ENCODE measurements at places on chromosomes 3 and 15. TPM values are rescaled to one million over a fixed set of nuclear protein-coding genes. Genes with fewer than 3 reads are reported as not detected.

GRCh38 chr15:65914981-65915925, 46.0 kb downstream of the RAB11A start:
- no peak overlapping the region for H3K4me3 ChIP-seq
- H3K4me1 ChIP-seq, result peaks cover 14% of the 10 kb centered on the region
- no peak overlapping the region for H3K27ac ChIP-seq

GRCh38 chr3:66472313-66473134, 28.3 kb downstream of the LRIG1 start:
- H3K27me3 ChIP-seq, result no peaks in the 10 kb centered on the region
- H3K27ac ChIP-seq, result no peak overlapping the region
- peak overlapping the region; percentile 4 for H3K4me3 ChIP-seq
- no peak for DNase-seq
- H3K4me1 ChIP-seq, result peaks cover 67% of the 10 kb centered on the region

EIF3J gene
- total RNA-seq, result 72.1 TPM

GRCh38 chr3:110164632-110165369, 827.5 kb upstream of the DPPA4 start:
- no peaks in the 10 kb centered on the region for H3K4me1 ChIP-seq
- H3K4me3 ChIP-seq, result no peak overlapping the region
- no peaks in the 10 kb centered on the region for H3K27me3 ChIP-seq
- H3K27ac ChIP-seq, result no peak overlapping the region

DNA sequence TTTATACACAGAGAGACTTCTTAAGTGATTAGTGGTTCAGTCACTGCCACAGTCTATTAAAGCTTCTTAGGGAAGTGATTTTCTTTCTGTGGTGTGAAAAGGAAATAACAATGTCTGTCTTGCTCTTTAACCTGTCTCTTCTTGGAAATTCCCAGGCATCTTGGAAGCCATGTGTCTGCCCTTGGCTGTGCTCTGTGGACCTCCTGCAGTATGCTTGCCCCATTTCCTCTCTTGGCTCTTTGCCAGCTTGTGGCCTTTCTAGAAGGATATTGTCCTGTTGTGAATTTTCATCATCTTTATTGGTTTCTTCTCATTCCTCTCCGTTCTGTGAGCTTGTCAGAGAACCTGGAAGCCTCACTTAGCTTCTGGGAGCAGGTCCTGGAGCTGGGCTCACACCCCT, 338.4 kb upstream of the C2CD4B start:
- H3K4me1 ChIP-seq, result peaks cover 46% of the 10 kb centered on the region
- peak; percentile 39 for DNase-seq
- no peaks in the 10 kb centered on the region for H3K36me3 ChIP-seq
- H3K4me3 ChIP-seq, result no peak overlapping the region
- no peaks in the 10 kb centered on the region for H3K27me3 ChIP-seq
- peak overlapping the region; percentile 38 for H3K27ac ChIP-seq

CCDC32 gene
- total RNA-seq, result 23.6 TPM

GRCh38 chr15:89104172-89104564, 15.9 kb downstream of the ABHD2 start:
- H3K36me3 ChIP-seq, result peaks cover 6% of the 10 kb centered on the region
- peak overlapping the region; percentile 87 for H3K27ac ChIP-seq
- no peak for DNase-seq
- peaks cover 10% of the 10 kb centered on the region for H3K4me1 ChIP-seq
- H3K4me3 ChIP-seq, result peak overlapping the region; percentile 35
- H3K27me3 ChIP-seq, result no peaks in the 10 kb centered on the region

UQCC5 gene
- 59.2 TPM for total RNA-seq

GRCh38 chr15:50562735-50563640, 16.5 kb upstream of the USP50 start:
- no peaks in the 10 kb centered on the region for H3K36me3 ChIP-seq
- H3K27ac ChIP-seq, result no peak overlapping the region
- no peaks in the 10 kb centered on the region for H3K4me1 ChIP-seq
- no peaks in the 10 kb centered on the region for H3K27me3 ChIP-seq
- no peak for DNase-seq

DNA sequence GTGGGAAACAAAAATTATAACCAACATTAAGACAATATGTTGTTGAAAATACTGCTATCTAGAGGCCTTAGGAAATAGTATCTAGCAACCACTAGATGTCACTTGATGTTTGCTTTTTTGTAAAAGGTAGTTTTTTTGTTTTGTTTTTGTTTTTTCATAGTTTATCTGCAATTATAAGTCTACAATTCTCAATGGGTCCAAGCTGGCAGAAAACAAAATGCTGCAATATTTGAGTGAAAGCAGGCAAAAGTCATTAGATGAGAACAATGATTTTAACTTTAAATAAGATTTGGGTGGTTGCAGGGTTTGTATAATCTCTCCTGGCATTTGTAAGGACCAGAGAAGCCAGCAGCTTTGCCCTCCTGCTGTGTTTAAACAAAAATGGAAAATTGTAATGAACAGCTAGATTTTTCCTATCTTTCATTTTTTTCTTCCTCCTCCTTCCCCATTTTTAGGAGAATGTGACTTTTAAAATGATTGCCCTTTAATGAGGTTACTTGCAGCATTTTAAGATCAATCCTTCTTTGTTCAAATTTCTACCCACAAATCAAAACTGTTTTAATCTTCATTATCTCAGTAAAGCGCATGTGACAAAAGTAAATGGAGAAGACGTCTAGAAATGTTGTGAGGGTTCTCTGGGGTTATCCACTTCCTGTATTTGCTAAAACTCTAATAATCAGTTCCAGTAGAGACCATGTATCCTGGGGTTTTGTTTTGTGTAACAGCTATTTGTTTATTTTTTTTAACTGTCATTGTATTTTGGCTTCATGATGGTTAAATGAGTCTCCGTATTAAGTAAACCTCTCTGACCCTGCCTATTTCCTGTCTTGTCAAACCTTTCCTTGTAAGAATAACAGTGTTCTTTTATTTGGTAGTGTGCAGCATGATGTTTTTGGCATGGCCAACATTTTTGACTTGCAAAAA, 27.3 kb downstream of the DUT start:
- H3K36me3 ChIP-seq, result no peaks in the 10 kb centered on the region
- no peak overlapping the region for H3K27ac ChIP-seq
- peaks cover 10% of the 10 kb centered on the region for H3K4me1 ChIP-seq
- no peak overlapping the region for H3K4me3 ChIP-seq
- H3K27me3 ChIP-seq, result no peaks in the 10 kb centered on the region
- DNase-seq, result no peak

THAP10 gene
- 4.3 TPM for total RNA-seq

- H3K36me3 ChIP-seq, result no peaks in the 10 kb centered on the region
- no peak for DNase-seq
- no peaks in the 10 kb centered on the region for H3K4me1 ChIP-seq
- H3K4me3 ChIP-seq, result no peak overlapping the region
These were observed 75.5 kb downstream of the NEDD4 start for GRCh38 chr15:55917881-55918296.

- no peaks in the 10 kb centered on the region for H3K36me3 ChIP-seq
- H3K27ac ChIP-seq, result no peak overlapping the region
- H3K27me3 ChIP-seq, result peaks cover 4% of the 10 kb centered on the region
- no peak overlapping the region for H3K4me3 ChIP-seq
- no peaks in the 10 kb centered on the region for H3K4me1 ChIP-seq
- DNase-seq, result no peak
These were observed 13.9 kb upstream of the LRRC15 start for GRCh38 chr3:194383276-194383940.

GRCh38 chr3:150259526-150260397, 148.3 kb upstream of the TSC22D2 start:
- no peak overlapping the region for H3K27ac ChIP-seq
- H3K4me1 ChIP-seq, result peaks cover 16% of the 10 kb centered on the region

DNA sequence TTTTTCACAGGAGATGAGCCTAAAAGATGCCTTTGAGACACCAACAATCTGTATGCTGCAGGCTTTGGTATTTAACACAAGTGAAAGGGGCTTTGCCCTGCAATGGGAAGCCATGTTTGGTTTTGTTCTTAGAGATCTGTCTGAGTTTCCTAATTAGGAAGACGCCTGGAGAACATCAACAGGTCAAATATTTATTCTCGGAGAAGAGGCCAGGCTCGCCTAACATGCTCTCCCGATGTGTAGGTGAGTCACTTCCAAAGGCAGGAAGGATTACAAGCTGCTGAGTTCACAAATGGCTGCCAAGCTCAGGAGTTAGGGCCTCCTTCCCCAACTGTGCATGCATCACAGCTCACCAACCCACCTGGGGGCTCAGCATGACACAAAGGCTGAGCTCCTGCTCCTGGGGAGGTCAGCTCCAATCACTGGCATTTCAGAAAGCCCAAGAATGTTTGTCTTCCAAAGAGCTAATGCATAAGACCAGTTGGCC, 119.5 kb upstream of the PRICKLE2 start:
- peaks cover 17% of the 10 kb centered on the region for H3K4me1 ChIP-seq
- H3K36me3 ChIP-seq, result no peaks in the 10 kb centered on the region
- H3K4me3 ChIP-seq, result no peak overlapping the region
- no peaks in the 10 kb centered on the region for H3K27me3 ChIP-seq
- DNase-seq, result no peak

DNA sequence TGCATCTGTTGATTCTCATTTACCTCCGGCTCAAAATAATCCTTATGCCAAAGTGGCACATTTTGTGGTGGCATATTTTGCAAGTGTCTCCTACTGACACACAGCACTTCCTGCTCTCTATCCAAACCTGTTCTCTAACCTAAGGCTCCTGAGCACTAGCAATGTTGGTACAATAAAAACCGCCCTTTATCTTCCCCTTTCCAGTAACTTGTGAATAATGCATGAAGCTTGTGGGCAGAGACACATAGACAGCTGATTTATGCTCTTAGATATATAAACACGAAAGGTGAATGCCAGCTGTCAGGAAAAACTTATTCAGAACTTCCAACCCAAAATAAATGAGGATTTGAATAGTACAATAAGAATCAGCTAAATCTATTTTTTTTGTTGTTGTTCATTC, 34.6 kb upstream of the ARPIN start:
- H3K36me3 ChIP-seq, result no peaks in the 10 kb centered on the region
- H3K27me3 ChIP-seq, result no peaks in the 10 kb centered on the region
- no peak overlapping the region for H3K27ac ChIP-seq
- DNase-seq, result no peak
- no peaks in the 10 kb centered on the region for H3K4me1 ChIP-seq

GRCh38 chr3:170050753-170051152, 13.0 kb downstream of the GPR160 start:
- no peak overlapping the region for H3K27ac ChIP-seq
- DNase-seq, result no peak
- no peaks in the 10 kb centered on the region for H3K27me3 ChIP-seq
- no peaks in the 10 kb centered on the region for H3K4me1 ChIP-seq
- no peaks in the 10 kb centered on the region for H3K36me3 ChIP-seq
- no peak overlapping the region for H3K4me3 ChIP-seq

GRCh38 chr3:161556533-161556932, 59.9 kb downstream of the OTOL1 start:
- no peak overlapping the region for H3K27ac ChIP-seq
- no peaks in the 10 kb centered on the region for H3K4me1 ChIP-seq

- H3K27me3 ChIP-seq, result no peaks in the 10 kb centered on the region
- H3K36me3 ChIP-seq, result peaks cover 27% of the 10 kb centered on the region
- no peak overlapping the region for H3K4me3 ChIP-seq
- no peak overlapping the region for H3K27ac ChIP-seq
- DNase-seq, result no peak
These were observed 6.6 kb downstream of the ARRDC4 start for GRCh38 chr15:97966924-97967620.

- H3K27ac ChIP-seq, result peak overlapping the region; percentile 62
- peaks cover 24% of the 10 kb centered on the region for H3K4me1 ChIP-seq
- no peaks in the 10 kb centered on the region for H3K27me3 ChIP-seq
- no peak for DNase-seq
These were observed 110.2 kb upstream of the UMPS start for GRCh38 chr3:124619887-124620599.

ADIPOQ gene
- total RNA-seq, result 10.2 TPM

TMEM39A gene
- 11.9 TPM for total RNA-seq

ZCWPW2 gene
- total RNA-seq, result 1.8 TPM

AP2M1 gene
- total RNA-seq, result 366 TPM

GRCh38 chr15:64256051-64256450, 93.2 kb upstream of the PPIB start:
- H3K4me3 ChIP-seq, result no peak overlapping the region
- no peak for DNase-seq
- H3K4me1 ChIP-seq, result no peaks in the 10 kb centered on the region
- no peaks in the 10 kb centered on the region for H3K27me3 ChIP-seq
- H3K36me3 ChIP-seq, result no peaks in the 10 kb centered on the region

GRCh38 chr15:45363334-45363733, 15.0 kb downstream of the GATM start:
- no peaks in the 10 kb centered on the region for H3K4me1 ChIP-seq
- DNase-seq, result no peak
- no peak overlapping the region for H3K27ac ChIP-seq
- H3K4me3 ChIP-seq, result no peak overlapping the region
- H3K36me3 ChIP-seq, result peaks cover 4% of the 10 kb centered on the region

DNA sequence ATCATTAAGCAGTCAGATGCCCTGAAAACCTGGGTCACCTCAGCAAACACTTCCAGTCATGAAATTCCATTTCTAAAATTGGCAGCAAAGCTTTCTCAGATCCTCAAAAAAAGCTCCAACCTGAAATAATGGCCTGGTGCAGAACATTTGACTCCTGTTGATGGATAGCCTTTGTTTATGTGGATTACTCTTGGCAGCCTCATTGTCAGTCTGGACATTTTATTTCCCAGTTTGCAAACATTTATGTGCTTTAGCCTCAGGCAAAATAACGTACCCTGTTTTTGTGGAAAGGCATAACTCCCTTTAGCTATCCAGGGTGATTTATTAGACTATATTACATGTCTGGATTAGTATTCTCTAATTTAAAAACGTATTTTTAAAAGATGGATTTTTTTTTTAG, 53.9 kb downstream of the PXYLP1 start:
- H3K4me1 ChIP-seq, result no peaks in the 10 kb centered on the region
- H3K27ac ChIP-seq, result no peak overlapping the region
- no peak overlapping the region for H3K4me3 ChIP-seq
- no peaks in the 10 kb centered on the region for H3K27me3 ChIP-seq

DNA sequence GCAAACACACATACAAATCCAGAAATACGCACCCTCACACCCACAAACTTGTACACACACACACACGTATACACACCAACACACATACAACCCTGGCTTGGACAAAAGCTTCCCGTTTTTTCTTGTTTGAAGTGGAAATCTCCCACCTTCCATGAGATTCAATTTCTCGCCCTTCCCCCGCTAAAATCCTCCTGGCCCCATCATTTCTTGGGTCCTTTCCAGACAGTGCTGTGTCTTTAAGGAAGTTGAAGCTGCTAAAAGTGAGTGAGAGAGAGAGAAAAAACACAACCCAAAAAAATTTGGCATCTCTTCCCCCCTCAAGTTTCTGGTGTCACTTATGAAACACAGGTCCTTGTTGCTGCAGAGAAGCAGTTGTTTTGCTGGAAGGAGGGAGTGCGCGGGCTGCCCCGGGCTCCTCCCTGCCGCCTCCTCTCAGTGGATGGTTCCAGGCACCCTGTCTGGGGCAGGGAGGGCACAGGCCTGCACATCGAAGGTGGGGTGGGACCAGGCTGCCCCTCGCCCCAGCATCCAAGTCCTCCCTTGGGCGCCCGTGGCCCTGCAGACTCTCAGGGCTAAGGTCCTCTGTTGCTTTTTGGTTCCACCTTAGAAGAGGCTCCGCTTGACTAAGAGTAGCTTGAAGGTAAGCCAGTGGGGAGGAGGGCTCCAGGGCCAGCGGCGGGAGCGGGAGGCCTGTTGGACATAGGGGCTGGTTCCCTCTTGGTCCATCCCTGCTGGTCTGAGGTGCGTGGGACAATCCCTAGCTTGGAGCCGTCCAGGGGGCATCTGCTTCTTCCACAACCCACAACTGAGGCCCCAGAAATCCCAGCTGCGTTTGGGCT, at the start of gene ISLR:
Gene ISLR (plus strand): TSS at position 331 of the 839 bp plus-strand sequence. CDS start 1,149 bp downstream, outside the sequence.
- peak; percentile 46 for DNase-seq
- H3K4me3 ChIP-seq, result no peak within 1 kb of the TSS
- peaks cover 65% of the 10 kb centered on the region for H3K4me1 ChIP-seq
- no peaks in the 10 kb centered on the region for H3K27me3 ChIP-seq

GOLGA6L9 gene
- total RNA-seq, result 0.60 TPM

UBA5 gene
- total RNA-seq, result 35.4 TPM

Measured in heart left ventricle (tissue), 16 donors.